ENCODE measurements at places on chromosomes 7 and 10. TPM values are rescaled to one million over a fixed set of nuclear protein-coding genes. Genes with fewer than 3 reads are reported as not detected.

Gene CARD11
- 0.34 TPM for total RNA-seq

Gene BBS9
- total RNA-seq = 43.5 TPM

Gene HOXA1
- 12.6 TPM for total RNA-seq

Gene TLX1
- total RNA-seq = 0.05 TPM

Gene ICA1
- 13.5 TPM for total RNA-seq

Gene SEMA3C
- 249 TPM for total RNA-seq

Gene HNRNPF
- 62.3 TPM for total RNA-seq

Gene CRYGN
- total RNA-seq = 1.3 TPM

Gene ZNF736
- total RNA-seq = 1.4 TPM
